ENCODE measurements at places on chromosomes 11 and 22. TPM values are rescaled to one million over a fixed set of nuclear protein-coding genes. Genes with fewer than 3 reads are reported as not detected.

The MN1 gene
- 22.9 TPM for total RNA-seq

The KCTD14 gene
- total RNA-seq, result 0.38 TPM

The LRP4 gene
- total RNA-seq, result 10.1 TPM

The TPST2 gene
- 33.8 TPM for total RNA-seq

The EIF3M gene
- 125 TPM for total RNA-seq

The CHADL gene
- total RNA-seq, result 1.8 TPM

The CYP2D6 gene
- 0.48 TPM for total RNA-seq

The TRIM6 gene
- 1.8 TPM for total RNA-seq

The OR4D5 gene
- not detected for total RNA-seq

The CABP4 gene
- 1.2 TPM for total RNA-seq

The TRIM51 gene
- total RNA-seq, result not detected

The TENM4 gene
- 7.4 TPM for total RNA-seq

The KCNC1 gene
- not detected for total RNA-seq

The MAP6 gene
- 11.6 TPM for total RNA-seq

The PTS gene
- 51.8 TPM for total RNA-seq

The TMEM86A gene
- 2.2 TPM for total RNA-seq

The UNC93B1 gene
- total RNA-seq, result 15.9 TPM

The CCDC73 gene
- total RNA-seq, result not detected

The MS4A6A gene
- total RNA-seq, result 50.3 TPM

The MMP1 gene
- 1.4 TPM for total RNA-seq

The MOGAT2 gene
- not detected for total RNA-seq

The EMID1 gene
- total RNA-seq, result 2.4 TPM

The MEI1 gene
- total RNA-seq, result 1.4 TPM

The EXPH5 gene
- 1.3 TPM for total RNA-seq

The CD44 gene
- total RNA-seq, result 562 TPM

The TESMIN gene
- total RNA-seq, result 0.93 TPM

The NEFH gene
- total RNA-seq, result 0.33 TPM

The HBB gene
- 1,053 TPM for total RNA-seq

The NLRP10 gene
- total RNA-seq, result not detected

The PRG3 gene
- total RNA-seq, result not detected

The OR8A1 gene
- total RNA-seq, result 0.19 TPM

The TEX54 gene
- total RNA-seq, result not detected

The TSG101 gene
- 43.9 TPM for total RNA-seq

The BTG4 gene
- not detected for total RNA-seq

The OR2AG1 gene
- total RNA-seq, result not detected

The KRTAP5-7 gene
- total RNA-seq, result not detected

The VPS51 gene
- 107 TPM for total RNA-seq

The GNG3 gene
- total RNA-seq, result not detected

The KRTAP5-10 gene
- not detected for total RNA-seq

The FAM83F gene
- total RNA-seq, result not detected

The OOSP1 gene
- not detected for total RNA-seq

The ROBO4 gene
- total RNA-seq, result 19.8 TPM

The MMP3 gene
- 0.14 TPM for total RNA-seq

The ASRGL1 gene
- total RNA-seq, result 5.5 TPM

The PLEKHB1 gene
- total RNA-seq, result 2.8 TPM

Data from posterior vena cava (tissue), 2 donors.